ENCODE measurements at places on chromosomes 16 and 17.

- no peak for DNase-seq
These were observed 3.9 kb upstream of the CDT1 start for GRCh38 chr16:88799569-88800276.

GRCh38 chr17:77042476-77043231, 98.1 kb upstream of the SEC14L1 start:
- DNase-seq, result no peak

DNA sequence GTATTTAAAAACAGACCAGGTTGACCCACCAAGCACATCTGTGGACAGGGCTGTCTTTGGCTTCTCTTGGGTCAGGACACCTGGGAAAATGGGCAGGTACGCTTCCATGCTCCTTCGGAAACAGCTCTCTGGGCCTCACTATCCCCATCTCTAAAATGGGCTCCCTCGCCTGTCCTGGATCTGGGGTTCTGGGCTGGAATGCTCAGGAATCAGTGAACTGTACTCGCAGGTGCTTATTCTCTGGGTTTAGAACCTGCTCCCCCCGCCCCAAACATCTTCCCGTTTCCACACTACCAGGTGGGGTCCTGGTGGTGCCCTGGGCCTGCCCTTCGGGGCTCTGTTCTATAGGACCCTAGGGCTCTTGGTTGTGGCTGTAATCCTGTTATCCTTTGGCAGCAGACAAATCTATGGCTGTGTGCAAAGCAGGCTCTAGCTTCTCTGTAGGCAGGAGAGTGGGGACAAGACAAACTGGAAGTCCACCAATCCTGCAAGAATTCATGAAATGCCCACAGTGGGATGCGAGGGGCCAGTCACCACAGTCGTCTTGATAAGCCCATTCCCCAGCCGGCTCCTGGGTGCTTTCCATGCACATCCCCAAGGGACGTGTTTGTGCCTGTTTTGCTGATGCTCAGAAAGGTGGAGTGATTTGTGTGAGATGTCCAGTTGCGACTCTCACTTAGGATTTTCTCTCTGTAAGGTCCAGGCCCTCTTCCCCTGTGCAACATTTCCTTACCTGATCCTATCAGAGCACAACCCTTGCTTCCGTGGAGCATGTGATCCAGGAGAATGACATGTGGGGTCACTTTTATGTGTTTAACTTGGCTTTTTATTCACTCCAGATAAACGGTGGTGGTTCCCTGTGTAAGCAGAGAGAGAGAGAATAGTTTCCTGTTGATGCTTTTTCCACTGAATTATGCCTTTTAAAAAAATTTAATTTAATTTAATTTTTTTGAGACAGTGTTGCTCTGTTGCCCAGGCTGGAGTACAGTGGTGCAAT, 37.2 kb downstream of the HAPSTR1 start:
- DNase-seq, result no peak

DNA sequence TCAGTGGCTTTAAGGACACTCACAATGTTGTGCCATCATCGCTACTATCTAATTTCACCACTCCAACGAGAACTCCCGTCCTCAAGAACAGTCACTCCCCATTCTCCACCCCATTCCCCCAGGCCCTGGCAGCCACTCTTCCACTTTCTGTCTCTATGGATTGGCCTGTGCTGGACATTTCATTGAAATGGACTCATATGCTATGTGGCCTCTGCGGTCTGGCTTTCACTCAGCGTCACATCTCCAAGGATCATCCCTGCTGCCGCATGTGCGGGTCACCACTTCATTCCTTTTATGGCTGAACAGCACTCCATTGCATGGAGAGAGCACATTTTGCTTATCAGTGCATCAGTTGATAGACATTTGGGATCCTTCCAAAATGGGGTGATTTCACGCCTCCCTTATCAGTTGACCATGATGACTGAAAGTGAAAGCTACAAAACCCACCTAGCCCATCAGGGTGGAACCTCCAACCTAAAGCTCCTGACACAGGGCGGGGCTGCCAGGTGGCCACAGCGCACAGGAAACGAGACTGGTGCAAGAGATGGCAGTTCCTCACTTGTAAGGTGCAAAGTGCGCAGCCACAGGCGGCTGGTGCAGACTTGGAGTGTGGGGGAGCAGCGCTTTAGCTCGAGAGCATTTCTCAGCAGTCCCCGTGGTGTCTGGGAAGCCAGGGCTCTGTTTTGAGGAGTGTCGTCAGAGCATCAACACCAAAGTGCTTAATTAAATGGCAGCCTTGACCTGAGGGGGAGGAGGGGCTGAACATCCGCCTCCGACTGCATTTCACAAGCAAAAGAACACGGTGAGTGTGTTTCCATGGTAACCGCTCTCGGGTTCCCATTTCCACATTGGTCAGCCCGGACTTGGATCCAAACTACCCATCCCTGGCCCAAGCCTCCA, 23.8 kb downstream of the COTL1 start:
- peak; percentile 65 for DNase-seq

- DNase-seq, result no peak
These were observed 7.6 kb downstream of the MYO1C start for GRCh38 chr17:1484676-1485422.

- no peak for DNase-seq
These were observed 190.4 kb downstream of the ABCC12 start for GRCh38 chr16:47965439-47965838.

DNA sequence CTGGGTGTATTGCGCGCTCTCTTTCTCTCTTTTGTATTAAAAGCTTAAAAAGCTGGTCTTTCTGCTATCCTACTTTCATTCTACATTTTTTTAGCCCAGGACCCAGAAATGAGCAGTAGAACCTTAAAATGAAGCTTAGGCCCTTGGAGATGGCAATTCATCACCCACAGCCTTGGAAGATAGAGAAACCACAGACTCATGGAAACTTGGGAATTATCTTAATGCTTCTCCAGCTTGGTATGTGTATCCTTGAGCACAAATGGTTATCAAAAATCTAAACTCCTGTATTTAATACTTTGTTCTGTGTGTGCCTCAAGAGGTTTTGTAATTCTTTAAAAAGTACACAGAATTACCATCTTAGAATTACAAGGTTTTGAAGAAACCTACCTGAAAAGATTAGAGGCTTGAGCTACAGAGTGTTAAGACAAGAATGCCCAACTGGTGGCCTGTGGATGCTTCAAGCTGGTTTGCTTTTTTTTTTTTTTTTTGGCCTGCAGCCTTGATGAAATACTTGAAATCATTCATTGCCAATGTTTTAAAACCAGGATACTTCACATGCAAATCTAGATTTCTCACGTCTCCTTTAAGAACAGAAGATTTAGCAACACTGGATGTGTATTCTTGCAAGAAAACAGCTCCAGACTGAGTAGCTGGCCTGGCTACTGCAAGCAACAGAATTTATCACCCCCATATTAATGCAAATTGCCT, 105.0 kb downstream of the XYLT1 start:
- no peak for DNase-seq

DNA sequence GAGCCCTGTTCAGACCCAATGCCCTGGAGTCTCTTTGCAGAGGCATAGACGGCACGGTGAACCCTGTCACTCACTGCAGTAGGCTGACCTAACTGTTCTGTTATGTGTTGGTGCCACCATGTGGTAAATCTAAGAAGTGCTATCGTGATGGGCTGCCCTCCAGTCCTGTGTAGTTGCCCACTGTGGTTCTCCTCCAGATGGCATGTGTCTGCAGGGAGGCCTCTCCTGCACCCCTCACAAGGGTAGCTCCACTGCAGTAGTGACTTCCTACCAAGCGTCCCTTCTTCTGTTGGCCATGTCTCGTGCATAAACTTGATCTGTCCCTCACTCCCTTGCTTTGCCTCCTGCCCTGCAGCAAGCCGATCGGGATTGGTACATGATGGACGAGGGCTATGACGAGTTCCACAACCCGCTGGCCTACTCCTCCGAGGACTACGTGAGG, 5.8 kb downstream of the DHX38 start:
- no peak for DNase-seq

DNA sequence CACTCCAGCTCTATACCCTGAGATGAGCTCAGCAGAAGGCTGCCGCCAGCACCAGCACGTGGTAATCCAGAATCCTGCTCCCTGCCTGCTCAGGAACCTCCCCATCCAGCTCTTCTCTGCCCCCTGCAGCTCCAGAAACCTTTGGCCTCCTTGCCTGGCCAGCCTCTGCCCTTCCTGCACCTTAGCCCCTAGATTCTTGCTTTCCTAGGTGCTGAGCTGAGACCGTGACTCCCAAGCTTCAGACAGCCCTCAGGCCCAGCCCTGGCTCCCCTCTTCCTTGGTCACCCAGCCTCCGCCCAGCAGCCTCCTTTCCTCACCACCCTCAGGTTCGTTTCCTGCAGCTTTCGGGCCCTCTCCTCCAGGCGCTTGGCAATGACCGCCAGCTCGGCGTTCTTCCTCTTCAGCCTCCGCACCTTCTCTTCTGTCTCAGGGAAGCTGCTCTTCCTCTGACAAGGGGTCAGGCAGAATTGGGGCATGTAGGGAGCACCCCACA, 2.6 kb downstream of the TSPOAP1 start:
- peak; percentile 51 for DNase-seq

DNA sequence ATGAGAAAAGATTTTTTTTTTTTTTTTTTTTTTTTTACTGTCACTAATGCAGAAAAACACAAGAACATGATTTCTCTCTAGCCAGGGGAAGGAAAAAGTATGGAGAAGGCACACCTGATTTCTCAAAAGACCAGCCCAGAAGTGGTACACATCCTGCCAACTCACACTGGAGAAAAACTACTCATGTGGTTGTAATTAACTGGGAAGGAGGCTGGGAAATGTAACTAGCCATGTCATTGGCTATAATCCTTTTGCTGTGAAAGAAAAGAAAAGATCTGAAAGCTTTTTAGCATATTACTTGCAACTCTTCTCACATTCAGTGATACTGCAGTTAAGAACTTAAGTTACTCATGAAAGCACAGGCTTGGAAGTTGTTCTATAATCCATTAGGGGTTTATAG, 195.9 kb upstream of the PMFBP1 start:
- DNase-seq, result no peak

- DNase-seq, result no peak
These were observed 25.8 kb downstream of the WWP2 start for GRCh38 chr16:69787883-69788282.

GRCh38 chr17:61878984-61879612, 15.8 kb upstream of the BRIP1 start:
- DNase-seq, result no peak

DNA sequence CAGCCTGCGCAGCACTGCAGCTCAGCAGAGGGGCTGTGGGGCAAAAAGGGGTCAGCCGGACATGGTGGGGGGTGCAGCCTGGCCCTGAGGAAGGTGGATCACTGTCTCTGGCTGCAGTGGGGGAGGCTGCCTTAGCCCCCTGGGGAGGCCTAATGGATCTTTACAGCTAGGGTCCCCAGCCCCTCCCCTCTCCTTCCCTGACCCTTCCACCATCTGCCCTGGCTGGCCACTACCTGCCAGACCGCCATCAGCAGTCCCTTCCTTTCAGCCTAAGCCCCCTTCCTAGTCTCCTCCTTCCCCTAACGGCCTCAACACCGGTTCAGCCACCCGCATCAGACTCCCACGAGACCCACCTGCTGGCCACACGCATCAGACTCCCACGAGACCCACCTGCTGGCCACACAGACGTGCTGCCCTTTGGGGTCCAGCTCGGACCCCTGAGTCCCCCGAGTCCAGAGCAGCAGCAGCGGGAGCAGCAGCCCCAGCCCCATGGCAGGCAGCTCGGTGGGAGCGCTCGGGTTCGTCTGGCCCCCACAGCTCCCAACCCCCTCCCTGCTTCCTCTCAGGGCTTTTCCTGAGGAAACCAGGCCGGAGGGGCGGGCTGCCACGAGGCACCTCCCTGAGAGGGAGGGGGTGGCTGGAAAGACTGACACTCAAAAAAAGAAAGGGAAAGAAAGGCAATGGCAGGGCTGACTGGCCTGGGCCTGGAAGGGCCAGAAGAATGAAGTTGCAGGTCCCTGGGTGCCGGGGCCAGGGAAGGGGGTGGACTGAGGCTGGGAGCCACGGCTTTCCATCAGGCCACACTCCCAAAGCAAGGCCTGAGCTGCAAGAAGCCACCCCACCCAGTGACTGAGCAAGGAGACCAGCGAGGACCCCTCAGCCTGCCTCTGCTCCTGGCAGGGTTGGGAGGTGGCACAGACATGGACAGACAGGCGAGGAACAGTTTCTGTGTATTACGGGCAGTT, at the start of gene SCARF1:
SCARF1 (minus strand) TSS at position 526 of the 965 bp plus-strand sequence; CDS start at position 491, 35 bp downstream.
- no peak for DNase-seq

DNA sequence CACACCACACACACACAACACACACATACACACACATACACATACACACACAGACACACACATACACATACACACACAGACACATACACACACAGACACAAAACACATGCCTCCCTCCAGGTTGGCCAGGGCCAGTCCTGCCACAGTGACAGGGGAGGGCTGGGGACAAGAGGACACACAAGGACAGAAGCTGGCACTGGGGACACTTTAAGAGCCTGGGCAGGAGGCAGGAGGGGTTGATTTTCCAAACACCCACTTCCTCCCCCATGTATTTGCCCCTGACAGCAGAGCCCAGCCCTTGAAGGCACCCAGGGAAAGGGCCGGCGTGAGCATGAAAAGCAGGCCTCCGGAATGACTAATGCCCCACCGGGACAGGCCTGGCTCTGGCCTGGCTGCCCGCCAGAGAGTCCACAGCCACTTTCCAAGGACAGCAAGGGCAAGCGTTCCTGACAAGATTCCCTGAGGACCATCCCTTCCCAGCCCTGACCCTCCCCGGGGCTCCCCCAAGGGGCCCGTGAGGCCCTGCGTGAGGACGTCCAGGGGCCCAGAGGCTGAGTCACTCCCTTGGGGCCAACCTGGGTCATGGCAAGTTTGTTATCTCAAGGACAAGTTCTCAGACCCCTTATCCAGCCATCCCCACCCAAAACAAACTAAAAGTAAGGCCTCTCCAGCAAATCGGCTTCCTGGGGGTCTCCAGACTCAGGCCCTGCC, 235.6 kb downstream of the ZNF423 start:
- DNase-seq, result peak; percentile 36

DNA sequence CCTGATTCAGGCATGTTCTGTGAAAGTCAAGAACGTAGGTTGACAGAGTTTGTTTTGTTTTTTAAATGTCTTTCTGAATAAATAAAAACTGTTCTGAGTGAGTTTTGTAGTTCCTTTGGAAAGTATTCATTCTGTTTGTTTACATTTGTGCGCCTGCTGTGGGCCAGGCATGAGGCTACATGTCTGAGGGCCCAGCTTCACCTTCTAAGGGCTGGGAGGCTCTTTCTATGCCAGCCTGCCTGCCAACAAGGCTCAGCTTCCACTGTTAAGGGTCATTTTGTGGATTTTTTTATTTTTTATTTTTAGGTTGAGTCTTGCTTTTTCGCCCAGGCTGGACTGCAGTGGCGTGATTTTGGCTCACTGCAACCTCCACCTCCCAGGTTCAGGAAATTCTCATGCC, 6.1 kb downstream of the WWOX start:
- no peak for DNase-seq

DNA sequence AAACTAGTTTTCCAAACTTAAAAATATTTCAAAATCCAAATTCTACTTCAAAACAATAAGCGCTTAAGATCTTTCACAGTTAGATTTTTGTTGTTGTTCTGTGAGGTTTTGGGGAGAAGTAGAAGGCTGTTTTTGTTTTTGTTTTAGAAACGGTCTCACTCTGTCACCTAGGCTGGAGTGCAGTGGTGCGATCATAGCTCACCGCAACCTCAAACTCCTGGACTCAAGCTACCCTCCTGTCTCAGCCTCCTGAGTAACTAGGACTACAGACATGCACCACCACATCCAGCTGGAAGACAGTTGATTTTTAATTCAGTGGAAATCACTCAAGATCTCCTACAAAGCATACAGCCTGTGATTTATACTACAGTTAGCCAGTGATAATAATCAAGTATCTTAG, 2.7 kb downstream of the SHCBP1 start:
- DNase-seq, result no peak

GRCh38 chr17:33072421-33073161, 80.9 kb downstream of the SPACA3 start:
- DNase-seq, result no peak

GRCh38 chr17:67821871-67822367, 3.4 kb upstream of the BPTF start:
- no peak for DNase-seq

GRCh38 chr17:44914698-44915271, 515 bp downstream of the GFAP start:
- no peak for DNase-seq
